ENCODE measurements at places on chromosomes 16 and 17.
A peak's percentile ranks its signal among the peaks of the same experiment; 100 is the strongest.

GRCh38 chr16:83345846-83346640 is 461.7 kb upstream of the HSBP1 start:
- no peak for DNase-seq

GRCh38 chr16:30867747-30868146 is 26.1 kb downstream of the BCL7C start:
- no peak for DNase-seq

GRCh38 chr16:71894229-71894920 is 956 bp upstream of the IST1 start:
- peak; percentile 25 for DNase-seq

- DNase-seq, result no peak
Measured at GRCh38 chr17:34712481-34713195, 133.3 kb downstream of the TMEM132E start.

- DNase-seq, result peak; percentile 31
Measured at GRCh38 chr16:4847774-4848587, 700 bp downstream of the UBN1 start.

DNA sequence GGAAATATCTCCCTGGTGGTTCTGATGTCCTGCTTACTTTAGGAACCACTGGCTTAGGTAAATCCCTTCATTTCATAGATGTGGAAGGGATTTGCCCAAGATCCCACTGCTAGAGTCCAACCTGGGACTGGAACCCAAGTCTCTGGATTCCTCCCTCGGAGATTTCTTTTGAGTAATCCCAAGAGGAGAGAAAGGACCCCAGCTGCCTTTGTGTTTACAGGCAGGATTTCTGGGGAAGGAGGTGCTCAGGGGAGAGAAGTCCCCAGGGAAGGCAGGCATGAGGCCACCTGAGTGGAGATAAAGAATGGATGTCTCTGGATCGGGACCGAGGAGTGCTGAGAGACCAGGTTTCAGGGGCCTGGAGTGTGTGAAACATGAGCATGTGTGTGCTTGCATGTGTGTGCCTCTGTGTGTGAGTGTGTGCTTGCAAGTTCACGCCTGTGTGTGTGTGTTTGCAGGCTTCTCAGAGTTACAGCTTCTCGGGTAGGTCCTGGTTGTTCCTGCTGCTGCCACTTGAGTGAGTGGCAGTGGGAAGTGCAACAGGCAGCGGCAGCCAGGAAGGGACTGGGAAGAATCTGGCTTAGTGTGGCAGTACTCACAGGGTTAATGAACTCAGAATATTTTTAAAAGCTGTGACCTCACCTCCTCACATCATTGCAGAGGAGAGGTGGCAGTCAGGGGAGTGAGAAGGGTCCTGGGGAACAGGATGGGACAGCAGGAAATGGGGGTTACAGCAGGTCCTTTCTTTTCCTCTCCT is 2.2 kb downstream of the KCNH6 start:
- no peak for DNase-seq

DNA sequence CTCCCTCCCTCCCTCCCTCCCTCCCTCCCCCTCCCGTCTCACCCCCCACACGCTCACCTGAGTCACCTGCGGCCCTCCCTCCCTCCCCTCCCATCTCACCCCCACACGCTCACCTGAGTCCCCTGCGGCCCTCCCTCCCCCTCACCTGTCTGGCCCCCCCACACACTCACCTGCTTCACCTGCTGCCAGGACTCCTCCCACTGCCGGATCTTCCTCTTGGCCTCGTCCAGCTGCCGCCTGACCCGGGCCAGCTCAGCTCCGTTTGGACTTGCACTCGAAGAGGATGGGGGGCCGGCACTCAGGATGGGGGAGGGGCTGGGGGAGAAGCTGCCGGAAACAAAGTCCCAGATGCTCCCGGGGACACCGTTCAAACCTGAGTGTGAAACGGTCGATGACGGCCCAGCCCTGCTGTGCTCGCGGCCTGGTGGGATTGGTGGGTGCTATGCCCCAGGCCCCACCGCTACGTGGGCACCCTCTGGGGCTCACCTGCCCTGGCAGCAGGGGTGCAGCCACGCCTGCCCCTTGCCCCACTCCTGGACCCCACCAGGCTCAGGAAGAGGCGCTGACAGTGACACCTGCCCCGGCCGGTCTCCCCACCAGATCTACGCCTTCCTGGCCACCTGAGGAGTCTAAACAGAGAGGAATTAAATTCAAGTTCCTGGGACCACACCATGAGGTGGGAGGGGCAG is 15.9 kb downstream of the GNPTG start:
- DNase-seq, result no peak

- no peak for DNase-seq
Measured at GRCh38 chr16:85126705-85127378, 14.6 kb upstream of the CIBAR2 start.

DNA sequence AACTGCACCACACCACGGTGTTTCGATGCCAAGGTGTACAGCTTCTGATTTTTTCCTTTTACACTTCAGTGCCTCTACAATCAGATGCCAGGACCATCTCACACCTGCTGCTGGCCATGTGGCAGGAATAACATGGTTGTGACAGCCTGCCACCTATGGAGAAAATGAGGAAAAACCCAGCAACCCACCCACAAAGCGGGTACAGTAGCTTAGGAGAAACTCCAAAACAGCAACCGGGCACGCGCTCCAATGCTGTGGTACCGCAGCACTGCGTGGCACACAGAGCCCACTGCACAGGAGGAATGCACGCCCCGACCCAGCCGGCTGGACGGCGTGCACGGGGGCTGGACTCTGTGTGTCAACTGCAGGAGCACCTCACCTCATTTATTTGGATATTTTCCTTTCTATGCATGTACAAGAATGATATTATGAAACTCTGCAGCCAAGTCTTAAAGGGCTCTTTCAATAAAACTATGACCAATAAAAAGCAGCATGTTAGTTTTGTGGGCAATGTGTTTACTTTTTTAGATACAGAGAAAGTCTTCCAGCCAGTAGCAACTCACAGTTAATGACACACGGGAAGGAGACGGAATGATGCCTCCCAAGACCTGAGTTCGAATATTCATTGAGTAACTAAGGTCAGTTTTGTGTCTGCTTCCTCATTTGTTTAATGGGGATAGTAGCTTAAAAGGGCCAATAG is 45.9 kb downstream of the MAP1LC3B start:
- no peak for DNase-seq

GRCh38 chr17:13209081-13209480 is 191.3 kb upstream of the ELAC2 start:
- DNase-seq, result no peak

DNA sequence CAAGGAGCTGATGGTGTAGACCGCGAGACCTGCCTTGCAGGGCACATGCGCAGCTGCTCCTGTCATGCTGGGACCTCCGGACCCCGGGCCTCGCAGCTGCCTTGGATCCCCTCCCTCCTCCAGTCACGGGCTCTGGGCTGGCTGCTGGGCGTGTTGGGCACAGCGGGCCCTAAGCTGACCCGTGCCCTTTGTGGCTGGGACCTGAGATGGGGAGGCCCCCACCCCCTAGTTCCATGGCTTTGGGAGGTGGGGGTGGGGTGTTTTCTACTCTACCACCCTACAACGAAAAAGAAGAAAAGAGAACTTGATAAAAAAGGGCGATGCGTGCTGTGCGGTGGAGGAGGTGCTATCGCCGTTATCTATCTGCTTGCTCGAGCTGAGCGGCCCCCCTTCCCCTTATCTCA is 14.5 kb downstream of the ZFPM1 start:
- DNase-seq, result no peak

DNA sequence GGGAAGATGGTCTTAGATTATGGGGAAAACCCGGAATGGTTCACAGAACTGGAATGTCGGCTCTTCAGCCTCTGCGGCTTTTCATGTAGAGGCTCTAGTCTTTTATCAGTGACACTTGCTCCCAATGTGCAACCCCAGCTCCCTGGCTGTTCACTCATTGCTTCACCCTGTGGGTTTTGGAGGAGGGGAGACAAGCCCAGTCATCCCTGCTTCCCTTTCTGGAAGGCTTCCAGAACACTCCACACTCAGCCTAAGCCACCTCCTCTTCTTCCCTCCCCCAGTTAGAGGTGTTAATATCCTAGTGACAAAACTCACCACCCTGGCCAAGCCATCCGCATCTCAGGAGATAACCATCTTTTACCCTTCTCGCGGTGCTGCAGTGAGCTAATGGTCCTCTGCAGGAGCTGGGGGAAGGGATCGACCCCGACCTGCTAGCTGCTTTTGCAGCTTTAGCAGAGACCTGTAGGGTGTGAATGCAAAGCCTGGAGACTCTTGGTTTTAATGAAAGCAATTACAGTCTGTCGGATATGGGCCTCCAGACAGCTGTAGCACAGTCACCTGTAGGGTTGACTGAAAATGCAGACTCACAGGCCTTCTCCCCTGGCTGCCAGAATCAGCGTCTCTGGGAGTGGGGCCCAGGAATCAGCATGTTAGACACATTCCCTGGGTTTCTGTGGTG is 24.3 kb upstream of the LASP1NB start:
- peak; percentile 56 for DNase-seq

DNA sequence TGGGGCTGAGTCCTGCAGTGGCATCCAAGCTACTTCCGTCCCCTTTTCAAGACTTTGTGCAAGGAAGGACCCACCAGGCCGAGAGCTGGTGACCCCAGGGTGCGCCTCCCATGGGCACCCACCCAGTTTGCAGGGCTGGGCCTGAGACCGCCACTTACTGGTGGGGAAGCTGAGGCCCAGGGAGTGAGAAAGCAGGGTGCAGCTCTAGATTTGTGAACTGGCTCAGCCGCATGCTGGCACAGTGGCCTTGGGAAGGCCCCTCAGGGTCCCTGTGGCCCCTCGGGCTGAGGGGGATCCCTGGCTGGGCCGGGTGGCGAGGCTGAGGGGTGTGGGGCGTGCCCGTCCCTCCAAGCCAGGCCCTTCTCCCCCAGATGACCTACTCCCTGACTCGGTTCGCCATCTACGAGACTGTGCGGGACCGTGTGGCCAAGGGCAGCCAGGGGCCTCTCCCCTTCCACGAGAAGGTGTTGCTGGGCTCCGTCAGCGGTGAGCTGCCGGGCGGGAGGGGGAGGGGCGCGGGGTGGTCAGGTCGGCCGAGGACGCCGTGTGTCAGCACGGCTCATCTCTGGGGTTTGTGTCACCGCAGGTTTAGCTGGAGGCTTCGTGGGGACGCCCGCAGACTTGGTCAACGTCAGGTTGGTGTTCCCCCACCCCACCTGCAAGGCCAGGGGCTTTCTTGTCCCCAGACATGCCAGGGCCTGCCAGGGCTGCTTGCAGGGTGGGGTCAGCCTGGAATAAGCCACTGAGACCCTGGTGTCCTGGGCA is 3.2 kb downstream of the SLC25A10 start:
- no peak for DNase-seq

- DNase-seq, result no peak
Measured at GRCh38 chr17:19720631-19721426, 4.4 kb upstream of the SLC47A2 start.

- no peak for DNase-seq
Measured at GRCh38 chr17:82663381-82664275, 15.4 kb upstream of the WDR45B start.

Measured in activated gamma-delta T cell treated with Interleukin-2 at 50 U/mL for 16 hours (primary cell).